ENCODE measurements at places on chromosomes 2 and 18.
A peak's percentile ranks its signal among the peaks of the same experiment; 100 is the strongest.

DNA sequence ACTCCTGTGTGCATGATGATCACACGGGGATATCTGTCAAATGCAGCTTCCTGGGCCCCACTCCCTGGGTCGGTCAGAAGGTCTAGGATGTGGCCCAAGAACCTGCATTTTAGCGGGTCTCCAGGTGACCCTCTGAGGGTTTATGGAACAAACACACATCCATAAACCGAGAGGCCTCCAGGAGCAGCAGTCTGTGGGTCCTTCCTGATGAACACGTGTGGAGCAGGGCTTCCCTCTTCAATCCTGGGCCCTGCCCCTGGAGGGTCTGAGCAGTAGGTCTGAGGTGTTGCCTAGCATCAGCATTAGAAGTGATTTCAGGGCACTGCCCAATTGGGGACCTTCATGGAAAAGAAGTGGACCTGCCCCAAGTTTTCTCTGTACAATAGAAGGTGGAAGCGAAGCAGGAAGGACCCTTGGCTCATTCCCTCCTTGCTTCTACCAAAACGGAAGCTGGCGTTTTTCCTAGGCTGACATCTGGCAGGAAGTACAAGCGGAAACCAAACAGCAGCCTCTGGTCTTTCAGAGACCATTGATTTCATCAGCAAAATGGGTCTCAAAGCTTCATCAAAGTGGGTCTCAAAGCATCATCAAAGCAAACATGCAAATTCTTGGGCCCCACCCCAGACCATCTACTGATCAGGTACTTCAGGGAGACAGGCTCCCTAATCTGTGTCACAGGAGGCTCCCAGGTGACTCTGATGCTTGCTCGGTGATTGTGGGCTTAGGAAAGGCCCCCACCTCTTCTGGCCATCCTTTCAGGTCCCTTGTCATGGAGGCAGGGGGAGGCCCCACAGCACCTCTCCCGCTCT is 30.7 kb downstream of the INO80C start:
- DNase-seq = no peak

DNA sequence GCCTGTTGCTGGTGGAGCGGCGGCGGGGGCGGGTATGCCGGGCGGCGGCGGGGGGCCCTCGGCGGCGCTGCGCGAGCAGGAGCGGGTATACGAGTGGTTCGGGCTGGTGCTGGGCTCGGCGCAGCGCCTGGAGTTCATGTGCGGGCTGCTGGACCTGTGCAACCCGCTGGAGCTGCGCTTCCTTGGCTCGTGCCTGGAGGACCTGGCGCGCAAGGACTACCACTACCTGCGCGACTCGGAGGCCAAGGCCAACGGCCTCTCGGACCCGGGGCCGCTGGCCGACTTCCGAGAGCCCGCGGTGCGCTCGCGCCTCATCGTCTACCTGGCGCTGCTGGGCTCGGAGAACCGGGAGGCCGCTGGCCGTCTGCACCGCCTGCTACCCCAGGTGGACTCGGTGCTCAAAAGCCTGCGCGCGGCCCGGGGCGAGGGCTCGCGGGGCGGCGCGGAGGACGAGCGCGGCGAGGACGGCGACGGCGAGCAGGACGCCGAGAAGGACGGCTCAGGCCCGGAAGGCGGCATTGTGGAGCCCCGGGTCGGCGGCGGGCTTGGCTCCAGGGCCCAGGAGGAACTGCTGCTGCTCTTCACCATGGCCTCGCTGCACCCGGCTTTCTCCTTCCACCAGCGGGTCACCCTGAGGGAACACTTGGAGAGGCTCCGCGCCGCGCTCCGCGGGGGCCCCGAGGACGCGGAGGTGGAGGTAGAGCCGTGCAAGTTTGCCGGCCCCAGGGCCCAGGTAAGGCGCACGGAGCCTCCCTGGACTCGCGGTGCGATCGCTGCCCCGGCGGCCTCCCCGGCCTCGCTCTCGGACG is 1.0 kb downstream of the ZCCHC2 start:
- DNase-seq = peak; percentile 26

DNA sequence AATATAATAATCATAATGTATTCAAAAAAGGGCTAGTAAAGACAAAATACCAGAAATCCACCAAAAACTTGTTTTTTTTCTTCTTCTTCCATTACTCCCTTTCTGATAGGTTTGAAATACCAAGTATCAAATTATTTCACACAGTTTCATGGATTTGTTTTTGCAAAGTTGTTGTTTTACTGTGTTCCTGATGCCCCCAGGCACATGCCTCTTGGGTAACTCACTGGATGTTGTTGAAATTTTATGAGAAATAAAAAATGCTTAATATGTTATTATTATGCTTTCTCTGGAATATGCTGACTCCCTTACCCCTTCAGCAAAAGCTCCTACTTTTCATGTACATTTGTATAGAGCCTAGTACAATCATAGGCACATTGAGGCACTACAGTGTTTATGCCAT is 419.6 kb downstream of the NRXN1 start:
- DNase-seq = no peak

GRCh38 chr2:176677746-176678265 is 408.6 kb downstream of the MTX2 start:
- DNase-seq = no peak

- DNase-seq = no peak
These were observed 141.7 kb downstream of the RBMS1 start for GRCh38 chr2:160351956-160352355.

DNA sequence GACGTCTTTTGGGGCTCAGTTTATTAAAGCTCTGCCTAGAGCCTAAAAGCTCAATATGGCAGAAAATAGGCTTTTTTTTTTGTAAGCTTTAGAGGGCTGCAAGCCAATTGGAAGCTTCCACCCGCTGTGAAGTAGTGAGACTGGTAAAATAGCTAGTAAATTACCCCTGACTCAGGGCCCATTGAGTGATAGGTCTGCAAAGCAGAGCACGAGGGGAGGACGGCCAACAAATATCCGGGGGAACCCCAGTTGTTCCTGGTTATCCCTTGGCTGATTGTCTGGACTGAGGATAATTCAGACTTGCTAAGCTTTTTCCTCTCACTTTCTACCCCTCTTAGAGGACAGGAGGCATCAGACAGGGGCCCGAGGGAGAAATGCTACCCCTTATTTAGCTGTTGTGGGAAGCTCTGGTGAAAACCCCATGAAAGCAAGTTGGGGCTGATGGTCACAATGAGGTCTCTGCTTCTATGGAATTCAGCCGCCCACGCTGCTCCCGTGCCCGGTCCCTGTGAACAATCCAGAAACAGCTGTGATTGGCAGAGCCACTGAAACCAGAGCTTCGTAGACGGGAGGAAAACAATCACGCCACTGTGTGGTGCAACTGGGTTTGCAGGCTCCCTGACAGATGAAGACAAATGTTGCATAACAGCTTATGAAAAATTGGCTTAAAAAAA is 141.9 kb upstream of the LGALSL start:
- no peak for DNase-seq

GRCh38 chr2:64852771-64853241 is 136.4 kb upstream of the SLC1A4 start:
- DNase-seq = no peak

DNA sequence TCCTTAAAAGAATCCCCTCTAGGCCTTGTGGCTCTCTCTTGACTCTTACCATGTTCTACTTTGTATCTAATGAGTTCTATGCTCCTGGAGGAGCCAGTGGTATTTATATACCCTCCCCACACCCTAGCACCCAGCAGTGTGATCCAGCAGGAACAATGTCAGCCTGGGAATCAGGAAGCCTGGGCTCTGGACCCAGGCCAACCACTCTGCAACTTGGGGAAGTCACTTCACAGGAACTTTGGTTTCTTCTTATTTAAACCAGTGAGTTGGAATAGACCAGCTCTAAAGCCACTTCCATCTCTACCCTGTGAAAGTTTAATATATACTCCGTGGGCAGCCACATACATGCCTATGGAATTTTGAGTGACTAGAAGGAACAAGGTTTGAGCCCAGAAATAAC is 11.6 kb upstream of the SPTBN1 start:
- DNase-seq = no peak

GRCh38 chr2:181465676-181466375 is 8.6 kb downstream of the ITGA4 start:
- no peak for DNase-seq

GRCh38 chr2:221680548-221680947 is 108.4 kb upstream of the EPHA4 start:
- DNase-seq = no peak

GRCh38 chr18:7572822-7573221 is 5.7 kb downstream of the PTPRM start:
- DNase-seq = no peak

DNA sequence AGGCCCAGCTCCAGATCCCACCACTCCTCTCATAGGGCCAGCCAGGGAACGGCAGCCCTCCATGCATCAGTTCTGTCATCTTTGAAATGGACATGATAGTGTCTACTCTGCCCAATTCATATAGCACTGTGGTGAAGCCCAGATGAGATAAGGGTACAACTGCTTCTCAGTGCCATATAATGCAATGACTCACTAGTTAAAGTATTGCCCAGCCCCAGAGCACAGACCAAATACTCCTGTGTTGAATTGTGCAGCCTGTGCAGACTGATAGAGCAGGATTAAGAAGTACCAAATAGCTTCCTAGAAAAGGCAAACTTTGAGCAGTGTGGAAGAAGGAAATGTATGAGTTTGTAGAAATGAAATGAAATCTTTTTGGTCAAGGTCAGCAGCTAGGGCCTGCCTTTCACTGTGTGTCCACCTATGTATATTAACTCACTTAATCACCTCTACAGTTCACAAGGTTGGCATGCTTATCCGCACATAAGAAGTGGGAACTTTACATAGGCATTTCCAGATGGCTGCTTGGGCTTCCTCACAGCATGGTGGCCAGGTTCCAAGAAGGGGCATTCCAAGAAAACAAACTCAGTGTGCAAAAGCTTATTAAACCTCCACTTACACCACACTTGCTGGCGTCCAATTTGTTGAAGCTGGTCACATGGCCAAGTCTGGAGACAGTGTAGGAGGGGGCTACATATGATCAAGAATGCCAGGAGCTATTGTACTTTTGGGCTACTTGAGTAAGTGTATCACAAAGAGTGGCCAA is 102.8 kb upstream of the COPS8 start:
- no peak for DNase-seq

DNA sequence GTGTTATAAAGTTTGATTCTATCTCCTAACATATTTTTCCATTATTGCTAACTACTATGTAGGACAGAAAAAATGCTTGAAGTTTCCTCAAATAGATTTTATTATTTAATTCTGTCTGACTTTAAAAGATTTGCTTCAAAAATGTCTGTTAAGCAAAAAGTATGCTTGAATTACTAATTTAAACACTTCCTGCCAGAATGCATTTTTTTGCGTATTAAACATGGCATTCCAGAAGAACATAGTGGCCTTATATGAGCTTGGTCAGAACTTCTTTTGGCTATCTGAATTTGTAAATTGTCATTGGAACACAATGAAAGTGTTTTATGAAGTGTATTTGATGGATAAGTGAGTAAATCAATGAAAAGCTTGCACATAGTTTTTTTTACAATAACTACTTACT is 37.8 kb downstream of the MBD5 start:
- no peak for DNase-seq

DNA sequence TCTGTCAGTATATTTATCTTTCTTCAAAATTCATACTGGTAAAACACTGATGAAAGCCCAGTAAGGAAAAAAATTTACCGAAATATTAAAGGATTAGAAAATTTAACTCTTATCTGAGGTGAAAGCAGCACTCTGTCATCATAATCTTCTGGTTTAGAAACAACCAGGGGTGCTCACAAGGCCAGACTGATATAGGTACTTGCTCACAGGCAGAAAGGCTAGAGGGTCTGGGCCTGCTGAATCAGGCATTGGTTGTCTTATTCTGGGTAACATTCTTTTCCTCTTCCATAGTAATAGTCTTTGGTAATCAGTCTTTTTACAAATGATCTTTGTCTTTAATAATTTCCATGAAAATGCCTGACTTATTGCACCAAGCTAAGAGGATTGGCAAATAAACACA is 221.4 kb upstream of the TFPI start:
- DNase-seq = no peak

DNA sequence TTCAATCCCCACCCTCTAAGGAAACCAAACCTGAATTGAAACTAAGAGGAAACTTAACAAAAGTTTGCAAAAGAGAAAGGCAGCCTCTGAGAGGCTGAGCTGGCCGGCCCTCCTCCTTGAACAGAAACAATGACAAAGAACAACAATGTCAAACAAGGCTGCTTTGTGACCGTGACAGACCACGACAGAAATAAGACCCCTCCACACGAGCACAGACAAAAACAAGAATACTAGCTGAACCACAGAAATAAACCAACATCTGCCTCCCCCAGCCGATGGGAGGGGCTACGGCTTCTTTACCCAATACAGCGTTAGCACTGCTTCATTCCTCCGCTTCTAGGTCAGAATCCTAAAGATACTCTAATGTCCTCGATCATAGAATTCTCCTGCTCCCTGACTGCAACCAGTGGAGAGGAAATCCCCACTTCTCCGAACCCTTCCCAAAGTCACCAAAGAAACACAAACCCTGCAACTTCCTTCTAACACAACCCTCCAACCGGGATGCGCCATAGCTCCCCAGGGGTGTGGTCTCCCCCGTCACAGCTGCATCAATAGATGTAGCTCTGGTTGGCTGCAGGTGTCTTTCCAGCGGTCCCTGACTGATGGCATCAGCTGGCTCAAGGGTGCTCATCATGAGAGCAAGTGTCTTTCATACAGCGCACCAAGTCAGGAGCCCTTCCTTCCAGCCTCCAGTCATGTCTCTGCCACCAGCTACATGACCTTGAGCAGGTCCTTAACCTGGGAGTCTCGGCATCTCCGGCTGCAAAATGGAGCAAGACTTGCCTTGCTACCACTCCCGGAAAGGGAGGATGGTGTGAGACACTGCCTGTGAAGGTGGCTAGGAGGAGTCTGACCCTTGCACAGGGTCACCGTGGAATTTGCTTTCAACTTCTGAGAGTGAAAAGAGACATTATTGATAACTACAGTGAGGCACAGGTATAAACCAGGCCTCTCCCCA is 198.6 kb downstream of the HAUS1 start:
- no peak for DNase-seq

DNA sequence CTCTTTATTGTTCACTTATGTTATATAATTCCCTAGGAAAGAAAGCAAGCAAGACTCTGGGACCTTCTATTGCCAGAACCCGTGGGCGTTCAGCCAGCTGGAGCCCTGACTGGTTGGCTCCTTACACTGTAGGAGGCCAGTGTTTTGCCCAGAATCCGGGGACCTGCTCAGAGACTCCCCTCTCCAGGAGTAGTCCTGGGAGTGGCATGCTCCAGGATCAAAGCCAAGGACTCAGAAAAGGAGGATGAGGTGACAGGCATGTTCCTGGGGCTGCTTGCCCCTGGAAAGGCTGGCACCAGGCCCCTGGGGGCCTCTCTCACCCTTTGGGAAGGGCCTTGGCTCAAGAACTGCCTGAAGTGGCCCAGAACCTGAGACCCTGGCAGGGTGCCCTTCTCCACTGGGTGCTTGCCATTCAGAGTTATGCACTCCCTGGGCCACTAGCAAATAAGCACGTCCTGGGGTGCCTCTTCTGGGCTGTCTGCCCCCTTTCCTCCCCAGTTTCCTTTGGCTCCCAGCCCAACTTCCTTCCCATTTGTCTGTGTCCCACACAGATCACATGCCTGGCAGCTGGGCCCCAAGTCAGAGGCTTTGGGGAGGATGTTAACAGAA is 19.6 kb upstream of the KIF3C start:
- DNase-seq = no peak

- no peak for DNase-seq
These were observed 247.8 kb downstream of the TXNL1 start for GRCh38 chr18:56390626-56391025.
